ENCODE measurements at places on chromosomes 4 and X.

DNA sequence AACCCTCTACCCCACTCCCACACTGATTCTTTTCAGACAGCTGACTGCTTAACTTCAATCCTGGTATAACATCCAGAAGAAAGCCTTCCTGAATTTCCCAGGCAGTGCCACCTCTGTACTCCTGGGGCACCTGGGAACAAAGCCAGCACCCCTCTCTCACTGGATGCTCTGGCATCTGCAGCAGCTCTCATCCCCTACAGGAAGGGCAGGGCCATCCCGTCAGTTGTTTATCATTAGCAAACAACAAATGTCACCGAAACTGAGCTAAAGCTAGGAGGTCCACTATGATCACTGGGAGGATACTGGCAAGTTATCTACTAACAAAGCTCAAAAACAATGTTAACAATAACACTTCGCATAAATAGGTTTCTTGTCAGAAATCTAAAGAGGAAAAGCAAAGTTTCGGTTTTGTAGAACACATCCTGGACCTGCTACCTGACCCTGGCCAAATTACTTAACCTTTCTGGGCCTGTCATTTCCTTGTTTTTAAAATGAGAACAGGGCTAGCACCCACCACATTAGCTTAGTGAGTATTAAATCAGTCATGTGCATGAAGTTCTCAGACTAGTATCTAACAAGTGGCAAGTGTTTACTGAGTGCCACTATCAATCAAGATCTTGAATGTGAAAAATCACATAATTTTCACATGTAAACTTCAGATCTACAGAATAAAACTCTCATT is 86.6 kb downstream of the NR3C2 start:
- no peak for DNase-seq

DNA sequence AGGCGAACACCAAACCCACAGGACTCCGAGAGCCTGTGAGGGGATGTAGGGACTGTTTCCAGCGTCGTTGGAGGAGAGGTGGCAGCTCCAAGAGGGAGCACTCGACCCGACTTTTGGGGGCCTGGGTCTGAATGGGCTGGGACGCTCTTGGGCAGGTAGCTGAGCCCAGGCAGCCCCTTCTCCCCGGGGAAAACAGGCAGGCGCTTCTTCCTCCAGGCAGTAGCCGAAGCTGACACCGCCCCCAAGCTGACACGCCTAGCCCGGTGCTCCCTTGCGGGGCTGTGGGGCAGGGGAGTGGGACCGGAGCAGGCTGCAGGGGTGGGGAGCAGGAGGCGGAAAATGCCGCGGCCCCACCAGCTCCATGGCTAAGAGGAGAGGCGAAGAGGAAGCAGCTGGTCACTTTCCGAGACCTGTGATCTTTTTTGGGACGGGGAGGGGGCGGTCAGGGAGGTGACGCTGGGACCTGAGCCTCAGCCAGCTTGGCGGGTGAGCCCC is 4.2 kb downstream of the NKX1-1 start:
- DNase-seq: peak; percentile 48

GRCh38 chr4:121034017-121034416 is 38.3 kb downstream of the NDNF start:
- no peak for DNase-seq

GRCh38 chr4:139660568-139661043 is 5.0 kb upstream of the MGST2 start:
- no peak for DNase-seq

GRCh38 chr4:20428436-20429160 is 176.9 kb downstream of the SLIT2 start:
- DNase-seq: no peak

DNA sequence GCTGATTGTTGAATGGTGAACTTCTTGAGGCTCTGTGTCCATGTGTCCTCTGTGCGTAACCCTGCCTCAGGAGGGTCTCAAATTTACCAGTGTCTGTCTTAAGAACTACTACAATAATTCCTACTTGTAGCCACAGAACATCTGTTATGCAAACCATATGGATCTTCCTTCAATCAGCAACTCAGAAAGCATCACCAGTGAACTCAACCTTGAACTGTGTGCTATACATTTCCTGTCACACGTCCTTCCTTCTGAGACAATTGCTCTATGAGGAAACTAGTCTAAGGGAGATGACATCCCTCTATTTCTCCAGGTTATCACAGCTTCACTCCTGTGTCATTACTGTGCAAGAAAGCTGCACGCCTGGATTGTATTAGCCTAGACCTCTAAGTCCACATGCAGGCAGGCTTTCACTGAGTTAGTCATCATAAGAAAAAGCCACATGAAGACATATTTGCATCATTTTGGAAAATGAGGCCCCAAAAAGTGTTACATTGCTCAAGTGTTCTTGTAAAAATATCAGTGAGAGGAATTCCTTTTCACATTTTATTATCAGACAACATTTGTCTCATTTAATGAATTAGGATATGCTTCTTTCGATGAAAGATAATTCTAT is 157.8 kb downstream of the AFF2 start:
- no peak for DNase-seq

DNA sequence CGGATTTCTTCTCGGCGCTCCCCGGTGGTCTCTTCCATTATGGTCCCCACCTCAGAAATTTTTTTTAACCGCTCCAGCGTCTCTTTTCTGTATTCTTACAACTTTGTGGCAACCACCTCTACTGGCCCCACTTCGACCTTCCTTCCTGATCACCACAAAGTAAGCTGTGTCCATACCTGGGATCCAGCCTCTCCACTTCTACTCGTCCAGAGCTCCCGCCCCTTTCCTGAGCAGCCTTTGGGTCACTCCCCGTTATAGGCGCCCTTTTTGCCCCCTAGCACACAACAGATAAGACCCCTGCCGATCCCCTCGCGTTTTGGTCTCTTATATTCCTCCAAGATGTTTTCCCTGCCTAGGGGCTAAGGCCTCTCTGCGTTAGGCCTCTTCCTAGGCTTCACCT is 557 bp downstream of the PIGG start:
- DNase-seq: no peak

DNA sequence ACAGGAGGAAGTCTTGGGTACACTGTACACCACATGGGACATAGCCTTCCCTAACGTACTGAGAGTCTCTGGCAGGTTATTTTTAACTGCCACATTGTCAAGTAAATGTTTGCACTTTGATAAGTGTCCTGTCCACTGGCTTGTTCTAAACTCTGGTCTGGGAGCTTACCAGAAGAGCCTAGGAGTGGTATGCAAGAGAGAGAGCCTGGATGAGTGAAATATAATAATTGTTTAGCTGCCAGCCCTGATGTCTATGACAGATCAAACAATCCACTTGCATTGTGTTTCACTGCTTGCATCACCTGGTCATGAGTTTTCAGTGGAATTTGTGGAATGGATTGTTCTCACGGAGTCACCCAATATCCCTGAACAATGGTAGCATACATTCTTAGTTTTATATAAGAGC is 91.6 kb downstream of the SHROOM3 start:
- no peak for DNase-seq

DNA sequence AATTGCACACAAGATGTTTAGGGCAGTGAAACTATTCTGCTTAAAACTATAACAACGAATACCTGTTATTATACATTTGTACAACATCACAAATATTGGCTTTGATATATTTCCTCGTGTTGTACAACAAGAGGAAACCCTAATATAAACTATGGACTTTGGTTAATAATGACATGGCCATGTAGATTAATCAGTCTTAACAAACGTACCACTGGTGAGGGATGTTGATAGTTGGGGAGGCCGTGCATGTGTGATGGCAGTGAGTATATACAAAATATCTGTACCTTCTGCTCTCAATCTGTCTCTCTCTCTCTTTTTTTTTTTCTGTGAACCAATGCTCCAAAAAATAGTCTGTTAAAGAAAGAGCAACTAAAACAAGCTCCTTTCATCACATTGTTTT is 22.2 kb upstream of the HPGD start:
- DNase-seq: no peak

DNA sequence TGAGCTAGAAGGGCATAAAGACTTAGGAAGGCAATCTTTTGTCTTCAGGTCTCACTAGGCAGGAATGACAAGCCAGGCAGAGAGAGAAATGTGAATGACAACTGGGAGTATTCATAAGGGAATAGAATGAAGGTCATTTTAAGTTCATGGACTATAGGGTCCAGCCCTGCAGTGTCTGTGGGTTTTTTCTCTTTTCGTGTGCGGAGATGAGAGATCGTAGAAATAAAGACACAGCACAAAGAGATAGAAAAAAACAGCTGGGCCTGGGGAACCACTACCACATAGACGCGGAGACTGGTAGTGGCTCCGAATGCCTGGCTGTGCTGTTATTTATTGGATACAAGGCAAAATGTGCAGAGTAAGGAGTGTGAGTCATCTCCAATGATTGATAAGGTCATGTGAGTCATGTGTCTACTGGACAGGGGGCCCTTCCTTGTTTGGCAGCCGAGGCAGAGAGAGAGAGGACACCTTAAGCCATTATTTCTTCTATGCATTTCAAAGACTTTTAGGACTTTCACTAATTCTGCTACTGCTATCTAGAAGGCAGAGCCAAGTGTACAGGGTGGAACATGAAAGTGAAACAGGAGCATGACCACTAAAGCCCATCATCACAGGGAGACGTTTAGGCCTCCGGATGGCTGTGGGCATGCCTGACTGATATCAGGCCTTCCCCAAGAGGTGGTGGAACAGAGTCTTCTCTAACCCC is 921.8 kb upstream of the PCDH10 start:
- DNase-seq: no peak

- DNase-seq: no peak
These were observed 142.9 kb upstream of the ARX start for GRCh38 chrX:25158635-25159034.
